GM13977 (cell line): ENCODE measurements at places on chromosomes 12 and 14.

DNA sequence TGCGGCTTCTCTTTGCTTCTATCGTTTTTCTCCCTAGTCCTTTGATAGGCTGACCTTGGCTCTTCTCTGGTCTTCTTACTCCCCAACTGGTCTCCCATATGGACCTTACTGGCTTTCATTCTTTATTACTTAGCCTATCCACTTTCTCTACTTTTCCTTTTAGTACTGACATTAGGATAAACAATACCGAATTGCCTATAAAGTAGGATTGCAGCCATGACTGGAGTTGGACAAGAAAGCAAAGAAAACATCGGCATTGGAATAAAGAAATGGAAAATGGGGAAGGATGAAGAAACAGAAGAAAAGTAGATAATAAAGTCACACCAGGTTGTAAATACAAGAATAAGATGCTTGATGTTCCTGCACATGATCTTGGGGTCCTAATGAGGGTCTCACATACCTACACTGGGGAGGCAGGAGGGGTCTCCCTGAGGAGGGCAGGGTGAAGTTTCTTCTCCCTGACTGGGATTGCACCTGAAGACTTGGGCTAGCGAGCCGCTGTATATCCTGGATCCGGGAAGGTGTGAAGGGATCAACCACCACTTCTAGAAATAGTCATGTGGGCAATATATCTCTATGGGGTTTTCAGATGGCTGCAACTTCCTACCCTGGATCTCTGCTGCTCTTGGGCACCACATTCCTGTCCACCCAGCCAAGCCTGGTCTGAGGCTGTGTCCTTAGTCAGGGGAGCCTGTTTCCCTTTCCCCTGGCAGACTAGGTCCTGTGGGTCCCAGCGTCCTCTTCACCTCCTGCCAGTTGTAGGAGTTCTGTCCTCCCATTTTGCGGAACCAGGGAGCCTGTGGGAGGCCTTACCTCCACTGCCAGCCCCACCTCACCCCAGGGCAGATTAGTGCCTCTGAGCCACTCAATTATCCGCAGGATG lies 13.1 kb downstream of the NKX2-1 start:
- DNase-seq: peak; percentile 18

DNA sequence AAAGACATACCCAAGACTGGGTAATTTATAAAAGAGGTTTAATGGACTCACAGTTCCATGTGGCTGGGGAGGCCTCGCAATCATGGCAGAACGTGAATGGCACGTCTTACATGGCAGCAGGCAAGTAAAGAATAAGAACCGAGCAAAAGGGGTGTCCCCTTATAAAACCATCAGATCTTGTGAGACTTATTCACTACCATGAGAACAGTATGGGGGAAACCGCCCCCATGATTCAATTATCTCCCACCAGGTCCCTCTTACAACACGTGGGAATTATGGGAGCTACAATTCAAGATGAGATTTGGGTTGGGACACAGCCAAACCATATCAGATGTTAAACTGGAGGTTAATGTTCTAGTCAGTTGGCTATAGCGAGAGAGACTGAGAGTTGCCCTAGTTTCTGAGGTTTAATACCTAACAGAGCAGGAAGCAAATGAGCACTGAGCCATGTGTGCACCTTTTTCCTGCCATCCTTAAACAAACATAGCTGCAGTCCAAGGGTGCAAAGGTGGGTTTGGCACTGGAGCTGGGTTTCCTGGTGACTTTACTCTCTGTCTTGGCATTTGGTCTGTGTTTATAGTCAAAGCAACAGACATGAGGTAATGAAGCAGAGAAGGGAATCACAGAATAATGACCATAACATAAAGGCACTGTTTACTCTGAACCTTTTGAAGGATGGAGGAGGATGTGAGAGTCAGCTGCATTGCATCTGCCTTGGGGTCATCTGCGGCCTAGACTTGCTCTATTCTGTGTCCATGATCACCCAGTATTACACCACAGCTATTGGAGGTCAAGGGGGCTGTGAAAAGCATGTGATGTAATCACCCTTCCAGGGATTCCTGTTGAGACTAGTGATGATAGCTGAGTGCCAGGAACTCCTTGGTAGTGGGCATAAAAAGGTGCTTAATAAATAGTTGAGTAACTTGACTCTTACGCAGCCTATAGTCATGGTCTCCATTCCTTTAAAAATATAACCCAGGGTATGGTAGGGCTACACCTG lies 83.6 kb upstream of the USP44 start:
- DNase-seq: no peak

DNA sequence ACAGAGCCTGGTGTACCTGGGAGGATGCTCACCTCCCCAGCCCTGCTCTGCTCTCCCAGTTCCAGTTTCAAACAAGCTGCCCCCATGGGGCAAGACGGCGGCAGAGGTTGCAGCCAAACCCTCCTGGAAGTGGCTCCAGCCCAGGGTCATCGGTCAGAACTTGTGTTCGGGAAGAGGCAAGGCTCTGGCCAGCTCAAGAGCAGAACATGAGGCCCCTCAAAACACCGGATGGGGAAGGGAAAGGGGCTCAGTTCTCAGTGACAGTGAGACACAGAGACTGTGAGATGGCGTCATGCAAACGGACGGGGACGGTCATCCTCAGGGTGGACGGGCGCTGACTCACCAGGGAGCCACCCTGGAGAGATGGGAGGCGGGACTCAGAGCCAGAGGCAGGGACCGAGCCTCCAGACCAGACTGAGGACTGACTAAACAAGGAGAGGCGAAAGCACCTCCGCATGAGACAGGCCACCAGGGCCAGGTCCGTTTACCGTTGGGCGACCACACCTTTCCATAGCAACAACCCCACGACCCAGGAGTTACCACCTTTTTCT lies 63.9 kb upstream of the GALNT9 start:
- no peak for DNase-seq

GRCh38 chr12:87981495-87981894 lies 47.7 kb downstream of the C12orf50 start:
- no peak for DNase-seq

GRCh38 chr14:98112194-98112780 lies 1159.7 kb downstream of the BCL11B start:
- no peak for DNase-seq

DNA sequence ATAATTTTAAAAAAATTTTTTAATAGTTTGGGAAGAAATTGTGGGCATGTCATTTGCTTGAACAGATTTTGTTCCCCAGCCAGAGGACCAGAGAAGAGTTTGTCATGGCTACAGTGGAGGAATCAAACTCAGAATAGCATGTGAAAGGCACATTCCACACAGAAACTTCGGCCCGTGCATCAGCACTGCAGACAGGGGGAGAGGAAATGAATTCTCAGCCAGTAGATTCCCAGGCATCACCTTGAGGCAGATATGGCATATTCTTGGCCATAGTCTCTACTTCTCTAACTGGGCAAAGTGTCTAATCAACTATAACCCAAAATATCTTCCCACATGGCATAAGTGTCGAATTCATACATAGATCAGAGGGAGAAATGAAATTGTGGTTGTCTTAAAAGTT lies 153.3 kb downstream of the PRKCH start:
- no peak for DNase-seq

DNA sequence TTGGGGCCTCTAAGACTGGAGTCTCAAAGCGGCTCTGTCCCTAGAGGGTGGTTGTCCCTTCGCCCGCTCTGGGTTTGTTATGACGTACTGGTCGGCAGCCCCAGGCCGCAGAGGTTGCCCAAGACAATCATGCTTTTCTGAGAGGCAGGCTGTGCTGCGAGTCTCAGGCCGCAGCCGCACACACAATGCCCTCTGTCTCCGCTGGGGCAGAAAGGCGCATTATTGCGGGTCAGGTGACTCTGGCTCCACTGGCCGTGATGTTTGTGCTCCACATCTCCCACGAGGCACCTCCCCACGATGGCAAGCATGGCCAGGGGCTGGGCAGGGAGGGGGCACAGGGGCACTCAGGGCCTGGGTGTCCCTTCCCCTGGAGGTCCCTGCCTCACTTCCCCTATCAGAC lies 21.0 kb upstream of the PLEKHG3 start:
- no peak for DNase-seq

GRCh38 chr12:62435303-62436163 lies 31.1 kb upstream of the MON2 start:
- peak; percentile 54 for DNase-seq

- no peak for DNase-seq
Observed at GRCh38 chr14:34254031-34254430, 208.0 kb downstream of the SPTSSA start.
